GM12878 (cell line): ENCODE measurements at places on chromosomes 7 and 10.

- DNase-seq: no peak
- peak overlapping the region; percentile 50 for H3K4me3 ChIP-seq
- H3K36me3 ChIP-seq: no peaks in the 10 kb centered on the region
- H3K27me3 ChIP-seq: no peaks in the 10 kb centered on the region
- H3K27ac ChIP-seq: peak overlapping the region; percentile 68
Measured at GRCh38 chr7:114928060-114928459, 6.2 kb downstream of the MDFIC start.

GRCh38 chr10:131776496-131776895 is 124.3 kb upstream of the PPP2R2D start:
- no peaks in the 10 kb centered on the region for H3K36me3 ChIP-seq
- no peak overlapping the region for H3K27ac ChIP-seq
- DNase-seq: no peak
- no peaks in the 10 kb centered on the region for H3K27me3 ChIP-seq

DNA sequence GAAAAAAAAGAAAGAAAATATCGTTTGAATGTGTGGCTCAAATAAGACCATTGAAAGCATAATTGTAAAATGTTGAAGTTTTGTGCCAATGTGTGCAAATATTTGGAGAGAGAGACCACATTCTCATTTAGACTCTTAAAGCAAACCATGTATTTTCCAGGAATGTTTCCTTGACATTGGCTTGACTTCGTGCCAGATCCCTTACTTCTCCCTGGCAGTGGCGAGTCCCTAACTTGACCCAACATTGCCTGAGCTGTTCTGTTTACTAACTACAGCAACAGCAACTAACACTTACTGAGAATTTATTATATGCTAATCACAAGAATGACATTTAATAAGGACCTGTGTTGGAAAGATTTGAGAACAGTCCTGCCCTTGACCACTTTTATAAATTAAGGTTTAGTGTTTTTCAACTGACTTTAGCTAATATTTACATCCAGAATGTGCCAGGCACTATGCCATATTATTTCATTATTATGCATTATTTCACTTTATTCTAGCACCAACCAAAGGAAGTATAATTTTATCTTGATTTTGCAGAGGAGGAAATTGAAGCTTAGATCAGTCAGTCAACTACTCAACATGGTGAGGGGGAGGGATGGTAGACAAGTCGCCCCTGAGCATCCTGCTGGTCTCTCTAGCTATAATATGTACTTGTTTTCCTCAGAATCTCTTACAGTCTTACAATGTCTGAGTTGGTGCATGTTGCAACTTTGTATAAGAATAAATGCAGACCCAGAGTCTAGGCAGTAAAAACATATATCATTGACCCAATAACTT is 29.7 kb downstream of the ZNF467 start:
- DNase-seq: no peak
- H3K4me3 ChIP-seq: no peak overlapping the region
- no peaks in the 10 kb centered on the region for H3K36me3 ChIP-seq
- no peak overlapping the region for H3K27ac ChIP-seq
- H3K27me3 ChIP-seq: no peaks in the 10 kb centered on the region; the same call in 1 of the 2 replicates

- H3K4me3 ChIP-seq: no peak overlapping the region
- H3K27me3 ChIP-seq: no peaks in the 10 kb centered on the region; the same call in 1 of the 2 replicates
- no peaks in the 10 kb centered on the region for H3K36me3 ChIP-seq
- no peak overlapping the region for H3K27ac ChIP-seq
- H3K4me1 ChIP-seq: no peaks in the 10 kb centered on the region
- no peak for DNase-seq
Measured at GRCh38 chr7:150831851-150832250, 20.5 kb upstream of the AOC1 start.

- H3K4me1 ChIP-seq: peaks cover 39% of the 10 kb centered on the region
- no peaks in the 10 kb centered on the region for H3K36me3 ChIP-seq
- H3K4me3 ChIP-seq: peak overlapping the region; percentile 95
- peak overlapping the region; percentile 91 for H3K27ac ChIP-seq
- H3K27me3 ChIP-seq: no peaks in the 10 kb centered on the region
- DNase-seq: peak; percentile 72
Measured at GRCh38 chr10:110498982-110499795, 1.5 kb downstream of the DUSP5 start.

DNA sequence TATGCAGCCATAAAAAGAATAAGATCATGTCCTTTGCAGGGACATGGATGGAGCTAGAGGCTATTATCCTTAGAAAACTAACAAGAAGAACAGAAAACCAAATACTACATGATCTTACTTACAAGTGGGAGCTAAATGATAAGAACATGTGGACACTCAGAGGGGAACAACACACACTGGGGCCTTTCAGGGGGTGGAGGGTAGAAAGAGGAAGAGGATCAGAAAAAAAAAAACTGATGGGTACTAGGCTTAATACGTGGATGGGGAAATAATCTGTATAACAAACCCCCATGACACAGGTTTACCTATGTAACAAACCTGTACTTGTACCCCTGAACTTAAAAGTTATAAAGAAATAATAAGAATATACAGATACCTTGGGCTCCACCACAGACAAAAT is 514.2 kb downstream of the ARL4A start:
- H3K27ac ChIP-seq: no peak overlapping the region
- no peaks in the 10 kb centered on the region for H3K27me3 ChIP-seq
- no peaks in the 10 kb centered on the region for H3K36me3 ChIP-seq
- H3K4me3 ChIP-seq: no peak overlapping the region

DNA sequence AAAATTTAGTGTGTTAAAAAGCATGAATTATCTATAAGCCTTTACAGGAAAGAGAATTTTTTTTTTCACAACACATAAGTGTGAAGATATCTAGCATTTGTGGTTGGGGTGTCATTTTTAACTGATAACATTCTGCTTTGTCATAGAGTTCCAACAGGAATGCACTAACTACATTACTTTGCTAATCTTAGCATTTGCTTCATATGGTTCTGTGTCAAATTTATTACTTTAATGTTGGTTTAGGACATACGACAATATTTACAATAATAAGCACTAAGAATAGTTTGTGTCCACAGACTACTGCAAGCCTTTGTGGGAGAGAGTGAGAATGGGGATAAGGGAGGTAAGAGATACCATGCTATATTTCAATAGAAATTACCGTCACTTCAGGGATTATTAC is 40.6 kb upstream of the MAGI2 start:
- no peaks in the 10 kb centered on the region for H3K36me3 ChIP-seq
- no peak for DNase-seq
- H3K4me1 ChIP-seq: no peaks in the 10 kb centered on the region
- H3K27me3 ChIP-seq: no peaks in the 10 kb centered on the region
- no peak overlapping the region for H3K4me3 ChIP-seq

- peak overlapping the region; percentile 84 for H3K27ac ChIP-seq
- peak overlapping the region; percentile 69 for H3K4me3 ChIP-seq
- peaks cover 5% of the 10 kb centered on the region for H3K4me1 ChIP-seq
- H3K36me3 ChIP-seq: peaks cover 16% of the 10 kb centered on the region
- DNase-seq: peak; percentile 72
Measured at GRCh38 chr10:1043532-1043995, 5.4 kb downstream of the IDI1 start.

GRCh38 chr10:128011059-128011979 is 104.4 kb downstream of the PTPRE start:
- H3K36me3 ChIP-seq: no peaks in the 10 kb centered on the region
- no peak overlapping the region for H3K4me3 ChIP-seq
- no peaks in the 10 kb centered on the region for H3K27me3 ChIP-seq
- H3K4me1 ChIP-seq: no peaks in the 10 kb centered on the region
- H3K27ac ChIP-seq: no peak overlapping the region

- no peak overlapping the region for H3K4me3 ChIP-seq
- H3K4me1 ChIP-seq: no peaks in the 10 kb centered on the region
- H3K27me3 ChIP-seq: no peaks in the 10 kb centered on the region
Measured at GRCh38 chr7:91083855-91084644, 180.2 kb upstream of the FZD1 start.

GRCh38 chr7:17552373-17552772 is 253.9 kb downstream of the AHR start:
- no peak for DNase-seq
- no peaks in the 10 kb centered on the region for H3K4me1 ChIP-seq
- no peak overlapping the region for H3K4me3 ChIP-seq
- no peaks in the 10 kb centered on the region for H3K36me3 ChIP-seq
- H3K27ac ChIP-seq: no peak overlapping the region
- no peaks in the 10 kb centered on the region for H3K27me3 ChIP-seq

DNA sequence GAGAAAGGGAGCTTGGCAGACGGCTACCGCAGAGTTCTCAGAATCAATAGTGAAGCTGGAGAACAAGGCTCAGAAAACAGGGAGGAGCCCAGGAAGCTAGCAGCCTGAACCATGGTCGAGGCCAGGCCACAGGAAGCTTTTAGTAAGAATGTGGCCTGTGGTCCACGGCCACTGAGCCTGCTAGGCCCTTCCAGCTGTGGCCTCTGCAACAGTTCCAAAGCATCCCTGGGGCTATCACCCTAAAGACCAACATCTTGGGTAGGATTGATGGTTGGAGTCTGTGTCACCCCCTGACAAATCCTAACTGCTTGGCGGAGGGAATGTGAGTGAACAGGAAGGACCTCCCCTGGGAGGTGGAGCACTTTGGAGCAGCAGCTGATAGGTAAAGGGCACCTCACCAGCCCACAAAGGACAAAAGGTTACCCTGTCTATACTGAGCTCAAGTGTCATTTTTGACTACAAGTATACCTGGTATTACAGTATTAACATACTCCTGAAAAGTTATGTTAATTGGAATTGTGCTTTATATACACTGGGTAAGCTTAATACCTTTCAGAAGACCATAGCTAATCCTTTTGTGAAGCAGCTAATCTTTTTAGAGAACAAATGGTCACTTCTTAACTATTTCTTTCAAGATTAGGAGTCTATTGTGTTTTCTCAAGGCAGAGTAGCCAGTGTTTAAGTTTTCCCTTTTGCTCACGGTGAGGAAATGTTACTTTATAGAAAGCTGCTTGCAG is 18.7 kb downstream of the PTPRE start:
- no peak for DNase-seq
- H3K27me3 ChIP-seq: no peaks in the 10 kb centered on the region
- H3K27ac ChIP-seq: no peak overlapping the region
- H3K4me1 ChIP-seq: no peaks in the 10 kb centered on the region

GRCh38 chr7:28176174-28176573 is 4.4 kb downstream of the JAZF1 start:
- H3K4me3 ChIP-seq: no peak overlapping the region
- H3K4me1 ChIP-seq: peaks cover 5% of the 10 kb centered on the region; the same call in 1 of the 2 replicates

DNA sequence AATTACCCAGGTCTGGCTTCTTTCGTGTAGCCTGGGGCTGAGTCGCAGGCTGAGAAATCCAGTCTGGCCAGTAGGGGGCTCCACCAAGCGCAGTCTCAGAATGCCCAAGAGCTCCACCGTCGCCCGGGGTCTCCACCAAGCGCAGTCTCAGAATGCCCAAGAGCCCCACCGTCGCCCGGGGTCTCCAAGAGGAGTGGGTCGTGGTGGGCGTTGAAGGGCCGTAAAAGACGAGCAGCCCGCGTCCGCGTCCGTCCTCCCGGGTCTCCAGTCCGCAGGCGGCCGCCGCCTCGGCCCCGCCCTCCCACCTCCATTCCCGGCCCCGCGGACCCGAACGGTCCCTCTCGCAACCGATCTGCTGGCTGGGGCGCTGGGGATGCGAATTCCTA is 892 bp upstream of the ZYX start:
- H3K36me3 ChIP-seq: no peaks in the 10 kb centered on the region
- H3K27me3 ChIP-seq: no peaks in the 10 kb centered on the region
- DNase-seq: peak; percentile 46
- peaks cover 15% of the 10 kb centered on the region for H3K4me1 ChIP-seq

GRCh38 chr7:93178213-93178612 is 30.0 kb upstream of the SAMD9L start:
- H3K27me3 ChIP-seq: no peaks in the 10 kb centered on the region
- no peaks in the 10 kb centered on the region for H3K36me3 ChIP-seq
- no peaks in the 10 kb centered on the region for H3K4me1 ChIP-seq
- no peak overlapping the region for H3K27ac ChIP-seq
- no peak for DNase-seq
